AG04449 (cell line): ENCODE measurements at places on chromosomes 5 and 9.

DNA sequence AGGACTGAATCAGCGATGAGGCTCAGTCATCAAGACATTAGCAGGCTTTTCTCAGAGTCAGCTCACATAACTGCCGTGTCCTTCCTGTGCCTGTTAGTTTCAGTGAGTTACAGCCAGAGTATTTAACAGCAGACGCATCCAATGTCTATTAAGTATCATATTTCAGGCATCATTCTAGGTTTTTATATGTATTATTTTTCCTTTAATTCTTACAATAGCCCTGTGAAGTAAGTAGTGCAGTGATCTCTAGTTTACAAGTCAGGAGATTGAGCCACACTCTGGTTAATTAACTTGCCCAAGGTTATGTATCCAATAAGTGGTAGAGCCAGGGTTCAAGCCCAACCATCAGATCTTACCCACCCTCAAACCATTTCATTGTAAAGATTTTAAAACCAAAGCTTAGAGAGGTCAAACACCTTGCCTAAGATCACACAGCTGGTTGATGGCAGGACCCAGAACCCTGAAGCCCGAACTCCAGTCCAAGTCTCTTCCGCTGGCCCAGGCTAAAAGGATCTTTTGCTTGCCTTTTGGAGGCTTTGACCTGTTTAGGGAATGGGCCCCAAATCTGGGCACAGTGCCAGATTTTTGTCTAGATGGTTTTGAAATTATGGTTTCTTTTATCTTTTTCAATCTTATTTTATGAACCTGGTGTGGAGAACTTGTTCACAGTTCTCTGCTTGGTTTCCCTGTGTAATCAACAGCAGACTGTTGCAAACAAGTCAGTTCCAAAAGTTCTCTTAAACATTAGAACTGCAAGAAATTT, 261.2 kb upstream of the CLINT1 start:
- DNase-seq: peak; percentile 36

GRCh38 chr5:176700239-176700847, 53.1 kb downstream of the TSPAN17 start:
- no peak for DNase-seq

DNA sequence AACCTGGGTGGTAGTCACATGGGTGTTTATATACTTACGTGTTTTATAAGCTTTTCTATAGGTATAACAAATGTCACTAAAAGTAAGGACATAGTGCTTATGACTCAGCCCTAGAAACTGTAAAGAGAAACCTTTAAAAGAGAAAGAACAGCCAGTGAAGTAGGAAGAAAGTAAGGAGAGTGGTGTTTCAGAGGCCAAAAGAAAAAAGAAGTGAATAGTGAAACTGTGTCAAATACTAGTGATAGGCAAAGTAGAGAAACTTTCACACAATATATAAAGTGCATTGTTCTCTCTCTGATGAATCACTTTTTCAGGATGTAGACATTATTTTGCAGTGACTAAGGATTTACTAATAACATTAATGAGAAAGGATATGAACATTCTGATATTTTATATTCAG, 74.2 kb upstream of the SUSD1 start:
- DNase-seq: no peak

DNA sequence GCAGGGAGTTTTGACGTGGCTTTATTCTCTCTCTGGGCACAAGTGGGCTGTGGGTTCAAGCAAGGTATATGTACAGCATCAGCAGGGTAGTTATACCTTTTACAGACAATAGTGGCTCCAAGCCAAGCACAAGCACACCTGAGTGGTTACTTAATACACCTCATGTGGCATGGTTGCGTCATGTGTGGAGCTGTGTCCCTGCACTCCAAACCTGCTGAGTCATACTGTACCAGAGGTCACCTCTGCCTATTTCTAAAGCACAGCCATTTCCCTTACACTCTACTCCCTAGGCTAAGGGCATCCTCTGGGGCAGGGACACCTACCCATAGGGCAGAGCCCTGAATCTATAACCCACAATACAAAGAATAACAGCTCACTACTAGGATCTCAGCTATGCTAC, 147.3 kb downstream of the OSTF1 start:
- no peak for DNase-seq

DNA sequence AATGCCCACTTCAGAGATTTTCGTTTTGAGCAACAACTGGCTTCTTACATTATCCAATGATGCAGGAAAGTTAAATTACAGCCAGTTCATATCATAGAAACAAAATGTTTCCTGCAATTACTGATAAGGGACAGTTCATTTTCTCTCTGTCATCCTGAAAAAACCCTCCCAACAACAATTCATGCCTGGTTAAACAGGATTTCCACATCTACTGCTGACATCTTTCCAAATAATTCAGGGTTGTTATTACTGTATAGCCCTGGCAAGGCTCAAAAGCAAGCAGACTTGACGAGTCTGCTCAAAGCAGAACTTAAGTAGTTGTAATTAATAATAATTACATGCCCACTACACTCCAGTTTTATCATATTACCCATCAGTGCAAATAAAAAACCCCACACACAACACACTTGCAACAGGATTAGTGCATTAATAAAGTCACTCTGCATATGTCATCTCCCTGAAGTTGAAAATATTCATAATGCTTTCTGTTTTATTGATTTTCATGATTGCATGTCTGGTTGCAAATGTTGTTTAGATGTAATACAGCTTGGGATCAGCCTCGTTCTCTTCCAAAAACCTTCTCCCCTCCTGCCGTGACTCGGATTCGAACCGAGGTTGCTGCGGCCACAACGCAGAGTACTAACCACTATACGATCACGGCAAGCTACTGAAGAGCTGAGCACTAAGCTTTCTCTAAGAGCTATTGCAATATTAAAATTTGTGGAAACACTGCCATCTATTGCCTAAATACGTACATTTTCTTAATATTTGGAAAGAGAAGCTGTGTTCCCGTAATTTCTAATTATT, 119.6 kb upstream of the NFIB start:
- DNase-seq: no peak

DNA sequence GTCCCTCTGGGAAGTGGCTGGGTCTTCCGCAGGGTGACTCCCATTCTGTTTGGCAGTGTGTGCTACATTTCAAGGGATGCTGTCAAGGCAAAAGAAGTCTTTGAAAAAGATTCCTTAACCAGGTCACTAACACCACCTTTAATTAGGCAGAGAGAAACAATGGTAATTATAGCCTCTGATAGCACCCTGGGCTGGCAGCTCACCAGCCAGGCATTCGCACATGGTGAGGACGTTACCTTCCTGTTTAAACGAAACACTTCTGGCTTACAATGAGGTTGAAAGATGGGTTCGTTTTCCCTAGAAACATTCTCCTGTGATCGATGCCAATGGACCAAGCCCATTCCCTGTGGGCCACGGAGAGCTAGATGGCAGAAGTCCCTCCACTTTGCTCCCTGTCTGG, 230.1 kb upstream of the PANK3 start:
- DNase-seq: no peak

GRCh38 chr5:160356550-160357347, 13.7 kb downstream of the C1QTNF2 start:
- no peak for DNase-seq

DNA sequence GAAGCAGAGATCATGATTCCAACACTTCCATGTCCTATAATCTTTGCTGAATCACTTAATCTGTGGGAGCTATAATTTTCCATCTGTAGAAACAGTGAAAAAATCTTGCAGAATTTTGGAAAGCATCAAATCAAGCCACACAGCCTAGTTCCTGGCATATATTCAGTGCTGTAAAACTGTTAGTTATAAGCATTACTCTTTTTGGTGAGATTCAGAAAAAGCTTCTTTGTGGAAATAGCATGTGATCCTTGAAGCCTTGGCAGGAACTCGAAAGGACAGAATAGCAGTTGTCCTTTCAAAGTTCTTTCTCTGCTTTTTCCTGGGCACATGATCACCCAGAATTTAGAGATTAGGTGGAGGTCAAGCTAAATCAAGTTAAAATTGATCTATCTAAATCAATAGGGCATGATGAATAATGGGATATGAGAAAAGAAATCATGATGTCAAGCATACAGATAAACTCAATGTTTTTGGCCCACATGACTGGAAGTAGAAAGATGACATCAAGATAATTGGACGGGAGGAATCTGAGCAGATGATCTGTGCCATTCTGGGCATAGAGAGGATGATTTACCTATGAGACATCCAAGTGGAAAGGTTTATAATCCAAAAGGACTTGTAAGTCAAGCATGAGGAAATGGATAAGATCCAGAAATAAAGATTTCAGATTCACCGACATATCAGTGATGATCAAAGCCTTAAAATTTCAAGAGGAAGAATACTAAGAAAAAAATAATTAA, 73.1 kb downstream of the TMEM232 start:
- DNase-seq: no peak

DNA sequence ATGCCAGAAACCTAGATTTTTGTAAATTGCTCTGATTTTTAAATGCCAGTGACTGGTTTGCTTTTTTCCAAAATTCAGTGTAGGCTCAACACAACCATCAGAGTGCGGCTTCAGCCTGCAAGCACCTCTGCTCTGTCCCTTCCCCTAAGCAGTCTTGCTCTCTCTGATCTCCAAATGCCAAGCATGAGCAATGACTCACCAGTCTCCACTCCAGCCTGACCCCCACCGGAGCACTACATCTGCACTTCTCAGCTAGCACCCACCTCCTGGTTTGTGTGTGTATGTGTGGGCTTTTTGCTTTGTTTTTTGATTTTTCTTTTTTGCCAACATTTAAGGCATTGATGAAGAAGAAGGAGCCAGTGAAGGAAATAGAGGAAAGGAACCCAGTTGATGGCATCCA, 61.4 kb upstream of the ADRA1B start:
- DNase-seq: no peak

DNA sequence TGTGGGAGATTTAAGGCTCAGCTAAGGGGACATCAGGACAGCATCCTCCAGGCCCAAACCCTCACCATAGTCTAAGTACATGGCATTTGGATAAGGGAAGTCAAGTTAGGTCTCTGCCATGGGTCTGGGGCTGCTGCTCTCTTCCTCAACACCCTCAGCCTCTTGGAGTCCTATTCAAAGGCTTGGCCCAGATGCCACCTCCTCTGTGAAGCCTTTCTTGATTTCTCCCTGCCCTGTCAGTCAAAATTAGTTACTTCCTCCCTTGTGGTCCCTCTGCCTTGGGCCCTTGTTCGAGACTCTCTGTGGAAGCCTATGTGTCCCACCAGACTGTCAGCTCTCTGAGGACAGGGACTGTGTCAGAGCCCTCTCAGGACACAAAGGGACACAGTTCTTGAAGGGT, 17.7 kb upstream of the DAB2IP start:
- DNase-seq: no peak

GRCh38 chr5:52007230-52007858, 624.1 kb downstream of the ISL1 start:
- no peak for DNase-seq

GRCh38 chr5:18397371-18397770, 763.1 kb downstream of the TAF11L14 start:
- DNase-seq: no peak

GRCh38 chr9:126341902-126342301, 15.3 kb downstream of the MVB12B start:
- DNase-seq: no peak

- DNase-seq: no peak
These were observed 458.4 kb downstream of the HINT1 start for GRCh38 chr5:130706696-130707095.

GRCh38 chr5:173296737-173297676, 31.2 kb downstream of the STC2 start:
- no peak for DNase-seq

DNA sequence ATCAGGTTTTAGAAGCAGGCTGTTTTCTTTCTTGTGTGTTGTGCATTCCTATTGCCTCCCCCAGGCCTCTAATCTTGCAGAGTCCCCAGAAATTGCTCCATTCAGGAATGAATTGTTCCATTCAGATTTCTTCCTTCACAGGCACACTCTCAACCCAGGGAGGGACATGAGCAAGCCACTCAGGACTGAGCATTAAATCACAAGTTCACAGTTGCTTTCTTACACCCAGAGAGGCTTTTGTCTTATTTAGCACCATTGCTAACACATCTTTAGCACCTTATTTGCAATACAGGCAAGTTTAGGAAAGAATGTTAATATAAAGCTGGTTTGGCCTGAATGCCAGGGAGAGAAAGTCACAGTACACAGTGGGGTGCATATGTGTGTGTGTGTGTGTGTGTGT, 221.4 kb downstream of the RAB3C start:
- DNase-seq: no peak

- DNase-seq: no peak
These were observed 820 bp upstream of the CFAP90 start for GRCh38 chr5:7851617-7852289.

GRCh38 chr9:99073985-99074901, 30.7 kb upstream of the TGFBR1 start:
- no peak for DNase-seq

GRCh38 chr5:170438581-170438980, 49.4 kb upstream of the KCNMB1 start:
- no peak for DNase-seq

- no peak for DNase-seq
These were observed 142.4 kb downstream of the ST8SIA4 start for GRCh38 chr5:100760688-100761087.

DNA sequence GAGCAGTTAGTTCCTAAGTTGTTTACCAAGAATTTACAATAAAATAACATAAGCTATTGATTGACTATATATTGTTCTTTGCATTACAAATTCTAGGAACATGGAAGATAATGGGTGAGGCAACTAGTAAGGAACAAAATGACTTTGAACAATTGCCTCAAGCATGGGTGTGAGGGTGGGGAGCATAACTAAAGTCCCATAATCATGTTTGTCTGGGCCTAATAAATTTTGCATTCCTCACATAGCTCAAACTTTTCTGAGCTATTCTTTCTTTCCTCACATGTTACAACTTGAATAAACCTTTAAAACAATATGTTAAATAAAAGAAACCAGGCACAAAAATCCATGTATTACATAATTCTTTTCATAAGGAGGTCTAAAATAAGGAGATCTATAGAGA, 1066.1 kb downstream of the NR2F1-AS1 start:
- DNase-seq: no peak

DNA sequence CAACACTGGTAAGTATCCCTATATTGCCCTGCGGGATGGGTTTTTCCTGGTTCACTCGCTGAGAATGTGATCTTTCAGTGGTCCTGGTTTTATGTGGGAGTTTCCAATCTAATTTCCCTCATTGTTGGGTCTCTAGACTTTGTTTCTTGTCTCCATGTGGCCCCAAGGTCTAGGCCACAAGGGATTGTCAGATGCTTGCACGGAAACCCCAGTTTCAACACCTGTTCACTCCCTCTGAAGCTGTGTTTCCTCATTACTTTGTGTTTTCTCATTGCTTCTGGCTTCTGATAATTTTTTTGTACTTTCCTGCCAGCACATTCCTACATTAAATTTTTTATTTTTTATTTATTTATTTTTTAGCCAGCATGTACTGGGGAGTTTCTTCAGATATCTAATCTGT, 191.5 kb downstream of the TTLL11 start:
- no peak for DNase-seq

- DNase-seq: no peak
These were observed 28.7 kb upstream of the PALM2AKAP2 start for GRCh38 chr9:109751253-109751652.

DNA sequence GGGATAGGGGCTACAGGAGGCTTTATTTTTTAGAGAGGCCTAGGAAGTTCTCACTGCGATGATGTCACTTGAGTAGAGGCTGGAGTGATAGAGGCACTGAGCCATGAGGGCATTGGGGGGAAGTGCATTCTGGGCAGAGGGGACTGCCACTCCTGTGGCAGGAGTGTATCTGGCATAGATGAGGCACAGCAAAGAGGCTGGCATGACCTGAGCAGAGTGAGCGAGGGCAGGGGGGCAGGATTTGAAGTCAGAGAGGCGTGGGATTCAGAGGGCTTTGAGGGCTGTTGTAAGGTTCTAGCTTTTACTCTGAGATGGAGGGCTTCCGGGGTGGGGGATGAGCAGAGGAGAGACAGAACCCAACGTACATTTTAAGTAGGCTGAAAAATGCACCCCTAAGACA, 91.9 kb upstream of the SH3PXD2B start:
- no peak for DNase-seq
